ENCODE measurements at places on chromosomes 7 and 10.

- DNase-seq = no peak
These were observed 39.3 kb downstream of the CALML3 start for GRCh38 chr10:5563991-5564536.

GRCh38 chr7:100949933-100950443, 654 bp downstream of the MUC3A start:
- DNase-seq = no peak

DNA sequence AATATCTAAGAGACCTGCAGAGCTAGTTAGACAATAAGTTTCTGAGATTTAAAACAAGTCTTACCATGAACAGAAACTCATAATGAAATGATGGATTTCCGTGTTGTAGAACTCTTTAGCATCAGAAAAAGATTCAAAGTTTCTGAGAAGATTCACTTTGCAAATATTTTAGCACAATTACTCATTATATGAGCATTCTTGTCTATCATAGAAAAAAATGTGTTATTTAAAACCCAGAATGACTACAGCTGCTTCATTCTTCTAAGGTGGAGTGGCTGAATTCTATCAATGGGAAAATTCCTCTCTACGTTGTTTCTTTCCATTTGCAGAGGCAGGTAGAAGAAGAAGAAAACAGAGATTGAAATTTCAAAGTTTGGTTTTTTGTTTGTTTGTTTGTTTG, 21.0 kb upstream of the RALA start:
- DNase-seq = no peak

DNA sequence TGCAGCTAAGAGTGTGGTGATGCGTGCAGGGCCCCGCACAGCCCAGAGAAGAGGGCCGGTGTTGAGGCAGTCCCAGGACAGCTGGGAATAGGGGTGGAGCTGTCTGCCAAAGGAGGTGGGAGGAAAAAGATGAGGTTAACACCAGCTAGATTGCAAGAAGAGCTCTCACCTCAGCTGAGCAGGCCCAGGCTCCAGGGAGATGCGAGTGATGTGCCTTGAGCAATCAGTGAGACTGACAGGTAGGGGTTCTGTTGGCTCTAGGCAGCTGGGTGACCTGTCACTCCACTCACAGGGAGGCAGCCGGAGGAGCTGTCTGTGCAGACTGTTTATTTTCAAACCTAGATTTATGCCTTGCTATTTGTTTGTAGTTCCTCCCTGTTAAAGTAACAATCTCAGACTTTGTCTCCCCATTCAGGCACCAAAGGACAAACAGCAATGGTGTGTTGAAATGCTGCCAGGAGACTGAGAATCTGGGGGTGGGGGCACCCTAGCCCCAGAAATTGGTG, 205.1 kb upstream of the CXCL12 start:
- DNase-seq = no peak

DNA sequence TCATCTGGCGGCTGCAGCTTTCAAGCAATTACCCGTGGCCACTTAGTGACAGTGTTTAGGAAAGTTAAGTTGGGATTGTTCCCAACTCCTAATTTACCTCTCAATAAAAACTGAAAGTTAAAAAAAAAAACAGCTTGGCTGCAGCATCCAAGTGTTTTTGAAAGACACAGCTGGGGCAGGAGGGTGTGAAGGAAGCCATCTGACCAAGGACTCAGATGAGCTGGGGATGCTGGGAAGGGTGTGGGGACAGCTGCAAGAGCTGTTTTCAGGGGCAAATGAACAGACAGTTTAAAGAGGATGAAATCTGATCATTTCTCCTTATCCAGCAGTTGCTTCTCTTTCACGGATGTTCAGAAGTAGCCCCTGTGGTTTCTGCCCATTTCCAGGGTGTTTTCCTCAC, 129.2 kb upstream of the CDCA7L start:
- DNase-seq = no peak

- DNase-seq = no peak
These were observed 57.8 kb upstream of the OPALIN start for GRCh38 chr10:96416643-96417042.
